Stimulated activated CD4-positive, alpha-beta T cell treated with anti-CD3 and anti-CD28 coated beads, Interleukin-1b, Interleukin-23, amount 100 ng/mL, for 1 hour (primary cell): ENCODE measurements at places on chromosomes 12 and 14.

- no peak for DNase-seq
Measured at GRCh38 chr12:3538466-3539030, 47.5 kb downstream of the PRMT8 start.

DNA sequence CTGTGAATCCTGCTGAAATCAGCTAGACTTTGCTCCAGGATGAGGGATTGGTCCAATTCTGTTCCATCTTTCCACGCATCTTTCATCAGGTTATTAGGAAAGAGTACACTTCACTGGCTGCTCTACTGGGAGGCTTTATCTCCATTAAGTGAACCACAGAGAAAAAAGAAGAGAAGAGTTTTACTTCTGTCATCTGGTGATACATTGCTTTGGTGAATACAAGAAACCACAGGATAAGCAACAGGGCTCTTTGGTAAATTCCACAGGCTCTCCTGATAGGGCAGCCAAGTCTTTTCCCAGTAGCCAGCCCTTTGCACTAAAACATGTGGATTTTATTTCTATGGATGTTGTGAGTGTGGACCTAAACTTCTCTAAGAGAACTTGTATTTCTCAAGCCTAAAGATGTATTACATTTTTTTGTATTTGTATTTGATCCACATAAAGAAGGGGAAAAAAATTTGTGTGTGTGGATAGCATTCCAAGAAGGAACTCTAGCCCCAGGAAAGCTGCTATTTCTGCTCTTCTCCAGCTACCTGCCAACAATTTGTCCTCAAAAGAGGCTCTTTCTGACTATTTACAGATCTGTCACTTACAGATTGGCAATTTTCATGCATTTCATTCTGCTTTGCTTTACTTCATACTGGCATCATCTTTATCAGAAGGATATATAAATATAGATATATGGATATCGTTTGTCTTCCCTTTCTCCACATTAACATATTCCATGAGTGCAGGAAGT lies 1117.6 kb upstream of the TMEM132C start:
- no peak for DNase-seq

DNA sequence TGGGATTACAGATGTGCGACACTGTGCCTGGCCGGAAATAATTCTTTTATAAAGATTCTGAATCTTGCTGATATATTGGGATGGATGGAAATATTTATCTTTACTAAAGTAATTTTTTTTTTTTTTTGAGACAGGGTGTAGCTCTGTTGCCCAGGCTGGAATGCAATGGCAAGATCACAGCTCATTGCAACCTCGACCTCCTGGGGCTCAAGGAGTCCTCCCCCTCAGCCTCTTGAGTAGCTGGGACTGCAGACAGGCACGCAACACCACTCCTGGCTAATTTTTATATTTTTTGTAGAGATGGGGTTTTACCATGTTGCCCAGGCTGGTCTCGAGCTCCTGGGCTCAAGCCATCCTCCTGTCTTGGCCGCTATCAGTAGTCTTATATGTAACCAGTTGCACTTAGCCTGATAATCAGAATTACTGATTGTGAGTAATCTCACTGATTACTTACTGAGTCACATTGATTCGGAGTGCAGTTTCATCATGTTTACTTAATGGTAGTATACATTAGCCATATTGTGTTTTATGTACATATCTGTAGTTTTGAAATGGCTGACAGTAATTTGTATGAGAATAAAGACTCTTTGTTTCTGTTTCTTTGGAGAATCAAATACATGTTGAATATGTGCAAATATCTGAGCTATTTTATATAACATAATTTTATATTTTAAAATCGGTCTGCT lies 50.4 kb upstream of the LRTM2 start:
- no peak for DNase-seq

DNA sequence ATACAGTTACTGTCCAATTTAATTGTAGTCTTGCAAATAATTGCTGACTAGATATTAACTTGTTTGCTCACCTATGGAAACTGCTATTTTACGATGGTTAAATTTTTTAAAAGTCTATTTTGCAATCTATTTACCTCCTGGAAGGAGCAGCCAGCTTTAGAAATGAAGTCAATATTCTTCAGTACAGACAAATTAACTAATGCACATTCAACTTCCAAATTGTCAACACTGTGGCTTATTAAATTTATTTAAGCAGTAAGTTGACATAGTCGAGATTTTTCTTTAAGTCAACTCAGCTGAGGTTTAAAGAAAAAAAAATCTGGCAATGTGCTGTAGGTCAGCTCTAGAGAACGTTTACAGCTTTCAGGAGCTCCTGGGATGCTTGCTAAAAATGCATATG lies 221.2 kb downstream of the SSPN start:
- no peak for DNase-seq

GRCh38 chr12:49762468-49762847 lies 21.1 kb downstream of the TMBIM6 start:
- no peak for DNase-seq

- DNase-seq: no peak
Measured at GRCh38 chr14:92987713-92988510, 65.0 kb downstream of the CHGA start.

- no peak for DNase-seq
Measured at GRCh38 chr14:54785778-54786770, 116.6 kb downstream of the GCH1 start.

- DNase-seq: no peak
Measured at GRCh38 chr12:58386136-58386535, 444.8 kb downstream of the ATP23 start.
